Fibroblast of gingiva (primary cell): ENCODE measurements at places on chromosomes 1 and 21.

- DNase-seq = no peak
Measured at GRCh38 chr1:73886716-73887115, 311.3 kb downstream of the LRRIQ3 start.

DNA sequence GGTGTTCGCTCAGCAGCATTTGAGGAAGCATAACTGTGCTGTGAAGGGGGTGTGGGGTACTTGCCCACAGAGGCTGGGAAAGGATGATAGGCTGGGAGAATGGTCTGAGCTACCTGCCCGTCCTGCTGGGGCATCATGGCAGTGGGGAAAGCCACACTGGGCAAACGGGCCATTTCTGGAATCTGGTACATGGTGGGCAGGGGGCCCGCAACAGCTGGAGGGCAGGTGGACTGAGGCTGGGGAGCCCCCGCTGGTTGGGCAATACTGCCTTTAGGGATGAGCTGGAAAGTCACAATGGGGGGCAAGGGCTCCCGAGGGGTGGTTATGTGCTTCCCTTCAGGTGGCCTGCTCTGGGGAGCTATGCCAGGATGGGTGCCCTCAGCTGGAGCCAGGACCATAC lies 19.2 kb upstream of the ADAM30 start:
- DNase-seq = no peak

GRCh38 chr1:213519098-213519497 lies 468.1 kb downstream of the RPS6KC1 start:
- DNase-seq = no peak

DNA sequence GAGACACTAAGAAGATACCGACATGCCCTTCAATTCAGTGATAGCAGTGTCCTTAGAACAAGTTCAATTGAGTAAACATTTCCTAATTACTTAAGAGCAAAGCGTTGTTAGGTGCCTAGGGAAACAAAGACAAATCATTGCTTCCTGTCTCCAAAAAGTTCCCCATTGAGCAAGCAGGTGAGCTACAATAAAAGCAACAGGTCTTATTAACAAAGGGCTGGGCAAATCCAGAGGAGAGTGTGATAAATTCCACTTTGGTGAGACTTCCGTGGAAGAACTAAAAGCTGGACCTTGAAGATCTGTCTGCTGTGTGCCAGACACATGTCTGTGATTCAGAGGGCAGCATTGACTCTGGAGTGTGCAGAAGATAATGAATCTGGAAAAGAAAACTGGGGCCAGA lies 1.9 kb upstream of the TUT4 start:
- no peak for DNase-seq

- DNase-seq = no peak
Measured at GRCh38 chr1:27391511-27392095, 819 bp upstream of the GPR3 start.

DNA sequence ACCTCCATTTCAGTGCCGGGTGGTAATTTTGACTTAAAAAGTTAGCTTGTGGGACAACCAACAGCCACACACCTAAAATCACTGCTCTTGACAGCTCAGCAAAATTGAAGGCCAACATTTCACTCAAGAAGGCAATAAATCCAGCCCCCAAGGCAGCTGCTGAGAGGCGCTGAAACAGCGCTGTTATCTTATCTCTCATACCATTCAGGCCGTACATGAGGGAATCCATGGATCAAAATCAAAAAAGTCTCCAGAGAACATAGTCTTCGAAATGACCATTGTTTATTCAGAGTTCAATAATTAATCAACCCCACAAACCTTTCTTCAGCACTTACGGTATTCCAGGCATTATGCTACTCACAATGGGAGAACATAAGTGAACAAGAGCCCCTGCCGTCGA lies 38.5 kb downstream of the ZBTB18 start:
- no peak for DNase-seq

- DNase-seq = no peak
Measured at GRCh38 chr1:111647736-111648135, 28.1 kb downstream of the RAP1A start.

GRCh38 chr1:31647106-31647505 lies 2.4 kb upstream of the PEF1 start:
- DNase-seq = peak; percentile 51

GRCh38 chr1:233379869-233380438 lies 52.4 kb downstream of the MAP3K21 start:
- no peak for DNase-seq

- no peak for DNase-seq
Measured at GRCh38 chr1:21244986-21245687, 45.1 kb downstream of the ECE1 start.

- peak; percentile 96 for DNase-seq
Measured at GRCh38 chr1:21511579-21512522, 2.6 kb downstream of the ALPL start.

DNA sequence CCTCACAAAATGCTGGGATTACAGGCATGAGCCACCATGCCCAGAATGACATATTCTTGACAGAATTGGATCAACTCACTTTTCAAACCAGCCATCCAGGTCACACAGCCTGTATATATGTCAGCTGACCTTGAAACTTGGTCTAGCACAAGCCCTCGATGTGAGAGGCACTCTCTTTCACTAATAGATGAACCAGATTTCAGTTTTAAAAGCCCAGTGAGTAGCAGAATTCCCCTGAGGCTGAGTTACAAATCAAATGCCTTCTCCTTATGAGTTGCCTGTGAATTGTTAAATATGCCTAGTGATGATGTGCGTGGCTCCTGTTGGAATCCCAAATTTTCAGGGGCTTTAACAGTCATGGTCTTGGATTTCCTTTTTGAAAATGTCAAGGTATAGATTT lies 88.7 kb downstream of the CD247 start:
- DNase-seq = no peak

DNA sequence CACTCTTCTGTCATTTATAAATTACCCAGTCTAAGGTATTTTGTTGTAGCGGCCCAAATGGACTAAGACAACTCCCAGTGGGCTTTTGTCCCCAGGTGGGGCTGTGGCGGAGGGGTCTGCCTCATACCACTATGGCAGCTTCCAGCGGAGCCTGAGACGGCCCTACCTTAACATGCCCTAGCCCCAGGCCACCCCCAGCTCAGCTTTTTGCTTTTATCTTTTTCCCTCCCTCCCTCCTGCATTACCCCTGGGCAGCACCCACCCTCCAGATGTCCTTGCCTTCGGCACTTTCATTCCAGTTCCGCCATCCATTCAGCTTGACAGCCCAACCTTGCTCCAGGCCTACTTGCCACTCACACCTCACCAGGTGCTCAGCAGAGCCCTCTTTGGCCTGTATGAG lies 307.3 kb downstream of the PTPRU start:
- no peak for DNase-seq

DNA sequence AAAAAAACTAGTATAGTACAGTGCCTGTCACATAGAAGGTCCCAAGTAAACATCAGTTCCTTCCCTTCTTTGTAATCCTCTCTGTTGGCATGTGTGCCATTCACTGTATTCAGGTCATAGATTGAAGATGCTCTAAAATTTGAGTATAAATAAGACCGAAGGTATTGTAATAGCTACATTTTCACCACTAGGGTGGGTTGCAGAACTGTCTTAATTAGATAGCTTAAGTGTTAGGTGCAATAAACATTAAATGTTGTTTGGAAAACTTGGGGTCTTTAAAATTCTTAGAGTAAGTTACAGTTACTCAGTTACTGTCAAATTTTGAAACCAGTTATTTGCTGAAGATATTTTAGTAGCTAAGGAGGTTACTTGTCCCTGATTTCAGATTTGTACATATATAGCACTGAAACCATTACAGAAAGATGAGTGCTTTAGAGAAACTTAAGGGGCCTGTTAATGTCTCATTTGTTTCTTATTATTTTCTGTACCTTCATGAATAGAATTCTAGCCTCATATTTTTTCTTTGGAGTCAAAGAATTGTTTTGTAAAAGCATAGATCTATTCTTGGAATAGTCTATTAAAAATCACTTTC lies 24.3 kb downstream of the PER3 start:
- peak; percentile 47 for DNase-seq

DNA sequence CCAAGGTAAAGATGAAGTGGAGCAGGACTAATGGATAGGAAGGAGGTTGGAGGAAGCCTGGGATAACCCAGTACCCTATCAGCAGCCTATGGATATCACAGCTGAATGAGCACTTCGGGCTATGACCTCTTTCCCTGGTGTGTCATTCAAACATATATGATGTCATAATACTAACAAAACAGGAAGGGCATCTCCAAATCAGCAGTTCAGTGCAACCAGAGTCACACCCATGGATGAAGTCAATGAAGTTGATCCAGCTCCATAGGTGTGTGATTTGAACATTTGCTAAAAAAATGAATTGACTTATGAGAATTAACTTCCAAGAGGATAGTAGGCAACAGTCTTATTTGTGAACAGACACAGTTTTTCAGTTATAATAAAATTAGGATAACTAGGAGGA lies 1.7 kb upstream of the C1orf116 start:
- DNase-seq = no peak

DNA sequence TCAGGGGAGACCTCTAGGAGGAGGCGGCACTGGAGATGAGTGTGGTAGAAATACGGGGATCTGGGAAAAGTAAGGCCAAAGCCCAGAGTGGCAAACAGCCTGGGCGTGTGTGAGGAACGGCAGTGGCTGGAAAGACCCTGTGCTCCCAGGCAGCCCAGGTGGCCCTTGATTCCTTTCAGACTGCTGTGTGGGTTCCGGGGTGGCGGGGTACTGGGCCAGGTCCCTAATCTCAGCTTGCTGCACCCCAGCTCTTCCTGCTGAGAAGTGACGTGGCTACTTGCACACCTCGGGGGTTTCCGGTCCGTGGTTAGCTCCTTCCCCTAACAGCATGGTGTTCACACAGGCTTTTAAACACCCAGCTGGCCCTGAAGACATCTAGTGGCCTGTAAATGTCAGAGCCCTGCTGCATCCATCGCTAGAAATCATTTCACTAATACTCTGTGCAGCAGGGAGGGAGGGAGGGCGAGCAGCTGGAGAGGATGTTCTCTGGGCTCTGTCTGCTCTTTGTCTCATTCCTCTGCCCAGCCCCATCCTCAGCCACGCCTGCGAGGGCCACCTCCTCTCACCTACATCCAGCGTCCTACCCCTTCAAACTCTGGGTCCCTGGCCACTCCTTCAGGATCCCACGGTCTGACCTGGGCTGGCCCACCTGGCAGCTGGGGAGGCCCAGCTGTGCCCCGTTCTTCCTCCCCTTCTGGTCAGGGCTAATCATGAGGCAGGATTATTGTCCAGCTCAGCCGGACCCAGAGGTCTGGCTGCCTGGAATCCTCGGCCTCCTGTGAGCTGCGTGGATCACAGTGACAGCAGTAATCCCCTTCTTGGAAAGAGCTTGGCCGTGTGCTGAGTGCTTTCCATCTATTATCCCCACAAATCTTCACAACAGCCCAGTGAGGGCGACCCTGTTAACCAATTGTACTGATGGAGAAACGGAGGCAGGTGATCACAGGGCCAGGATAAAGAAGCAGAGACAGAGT lies 7.2 kb downstream of the ZDHHC18 start:
- no peak for DNase-seq

DNA sequence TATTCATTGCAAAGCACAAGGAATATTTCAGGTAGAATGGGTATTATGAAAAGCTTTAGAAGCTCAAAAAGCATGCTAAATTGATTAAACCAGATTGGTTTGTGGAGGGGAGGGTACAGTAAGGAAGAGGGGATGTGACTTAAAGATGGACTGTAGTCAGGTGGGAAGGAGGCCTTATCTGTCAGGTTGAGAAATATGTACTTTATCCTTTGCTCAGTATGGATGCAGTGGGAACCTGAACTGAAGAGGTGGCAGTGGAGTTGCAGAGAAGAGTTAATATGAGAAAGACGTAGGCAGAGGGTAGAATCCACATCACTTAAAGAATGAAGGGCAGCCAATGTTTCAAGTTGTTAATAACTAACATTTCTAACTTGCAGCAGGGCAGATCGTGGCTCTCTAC lies 44.1 kb downstream of the SNX7 start:
- DNase-seq = no peak

GRCh38 chr21:45552696-45553391 lies 10.6 kb upstream of the SLC19A1 start:
- DNase-seq = no peak

DNA sequence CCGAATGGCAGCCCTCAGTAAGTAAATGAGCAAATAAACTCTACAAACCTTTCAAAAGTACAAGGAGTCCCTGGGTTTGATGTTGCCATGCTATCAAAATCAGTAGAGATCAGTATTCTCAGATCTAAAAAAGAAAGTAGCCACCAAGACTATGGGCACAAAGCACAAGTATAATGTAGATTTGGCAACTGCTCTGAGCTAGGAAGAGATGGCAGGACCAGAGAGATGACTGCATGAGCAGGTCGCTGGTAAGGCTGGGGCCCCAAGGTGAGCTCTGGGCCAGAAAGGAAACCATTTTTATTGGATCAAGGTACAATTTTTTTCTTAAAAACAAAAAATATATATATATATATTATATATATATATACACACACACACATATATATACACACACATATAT lies 3.1 kb upstream of the ADORA3 start:
- DNase-seq = no peak

GRCh38 chr1:45258059-45258650 lies 51.8 kb upstream of the ZSWIM5 start:
- no peak for DNase-seq

DNA sequence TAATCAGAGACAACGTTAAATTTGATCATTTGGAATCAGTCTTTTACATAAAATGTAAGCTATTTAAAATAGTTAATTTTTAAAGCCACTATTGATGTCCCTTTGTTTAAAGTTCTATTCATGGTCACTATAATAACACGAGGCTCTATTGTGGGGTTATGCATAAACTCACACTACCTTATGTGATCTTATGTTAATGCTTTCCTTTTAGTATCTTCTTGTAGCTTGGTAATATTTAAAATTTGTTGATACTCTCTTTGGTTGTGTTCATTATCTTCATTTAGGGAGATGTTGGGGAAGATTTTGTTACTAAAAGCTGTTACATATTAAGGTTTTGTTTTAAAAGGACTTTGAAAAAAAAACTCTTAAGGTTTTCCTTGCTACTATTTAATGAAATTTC lies 1.2 kb downstream of the B3GALT2 start:
- DNase-seq = no peak

DNA sequence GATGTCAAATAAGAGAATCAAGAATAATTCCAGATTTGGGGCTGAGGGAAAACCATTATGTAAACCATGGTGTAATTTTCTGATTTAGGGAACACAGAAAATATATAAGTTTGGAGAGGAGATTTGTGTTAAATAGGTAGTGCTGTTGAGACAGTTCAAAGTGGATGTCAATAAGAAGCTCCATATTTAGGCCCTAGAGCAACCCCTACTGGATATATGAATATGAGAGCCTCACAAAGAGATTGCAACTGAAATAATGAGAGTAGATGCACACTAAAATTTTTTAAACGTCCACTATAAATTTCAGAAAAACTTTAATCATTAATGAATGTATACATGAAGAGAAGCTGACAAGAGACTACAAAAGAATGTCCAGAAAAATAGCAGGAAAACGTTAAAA lies 1447.8 kb upstream of the PRMT6 start:
- peak; percentile 28 for DNase-seq
